ENCODE measurements at places on chromosomes 13 and 19. TPM values are rescaled to one million over a fixed set of nuclear protein-coding genes. Genes with fewer than 3 reads are reported as not detected.

TUBB4A gene
- total RNA-seq = 0.25 TPM

NPAS1 gene
- not detected for total RNA-seq

NOVA2 gene
- 1.6 TPM for total RNA-seq

MYDGF gene
- 88.9 TPM for total RNA-seq

KLK2 gene
- total RNA-seq = not detected

ZNF470 gene
- total RNA-seq = 2.8 TPM

Data from liver (tissue), 10 donors.